GM10248 (cell line): ENCODE measurements at places on chromosomes 7 and 10.

DNA sequence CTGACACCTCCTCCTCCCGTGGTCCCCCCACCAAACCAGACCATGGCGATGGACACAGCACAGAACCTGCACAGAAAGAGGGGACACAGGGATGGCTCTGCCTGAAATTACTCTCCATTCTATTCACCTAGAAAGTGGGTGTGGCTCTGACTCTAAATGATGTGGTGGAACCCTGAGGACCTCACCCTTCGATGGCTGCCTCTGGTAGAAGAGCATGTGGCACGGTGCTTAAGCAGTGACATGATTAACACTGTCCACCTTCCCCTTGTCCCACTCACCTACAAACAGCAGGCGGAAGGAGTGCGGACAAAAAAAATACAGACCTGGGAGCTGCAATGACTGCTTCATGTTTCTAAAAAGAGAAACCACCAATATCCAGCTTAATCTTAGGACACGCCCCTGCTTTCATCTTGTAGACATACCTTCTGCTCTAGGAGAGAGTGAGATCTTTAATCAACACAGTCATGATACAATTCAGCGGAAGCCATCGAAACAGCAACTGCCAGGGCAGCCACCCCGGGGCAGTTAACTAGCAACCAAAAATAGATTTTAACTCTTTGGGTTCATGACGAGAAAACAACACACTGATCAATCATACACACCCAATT is 11.4 kb downstream of the JCAD start:
- DNase-seq: no peak

DNA sequence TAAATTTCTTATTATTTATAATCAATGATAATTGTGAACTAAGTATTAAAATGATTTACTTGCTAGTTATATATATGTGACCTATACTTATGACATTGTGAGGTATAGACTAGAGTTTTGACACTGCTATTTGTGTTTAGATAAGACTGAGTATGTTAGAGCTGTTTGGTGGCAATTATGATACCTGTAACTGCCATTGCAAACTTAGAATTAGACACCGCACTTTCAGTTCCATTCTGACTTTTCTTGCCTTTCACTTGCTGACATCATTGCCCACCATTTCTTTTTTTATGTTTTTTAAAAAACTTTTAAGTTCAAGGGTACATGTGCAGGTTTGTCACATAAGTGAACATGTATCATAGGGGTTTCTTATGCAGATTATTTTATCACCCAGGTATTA is 214.5 kb downstream of the MBL2 start:
- DNase-seq: peak; percentile 6

DNA sequence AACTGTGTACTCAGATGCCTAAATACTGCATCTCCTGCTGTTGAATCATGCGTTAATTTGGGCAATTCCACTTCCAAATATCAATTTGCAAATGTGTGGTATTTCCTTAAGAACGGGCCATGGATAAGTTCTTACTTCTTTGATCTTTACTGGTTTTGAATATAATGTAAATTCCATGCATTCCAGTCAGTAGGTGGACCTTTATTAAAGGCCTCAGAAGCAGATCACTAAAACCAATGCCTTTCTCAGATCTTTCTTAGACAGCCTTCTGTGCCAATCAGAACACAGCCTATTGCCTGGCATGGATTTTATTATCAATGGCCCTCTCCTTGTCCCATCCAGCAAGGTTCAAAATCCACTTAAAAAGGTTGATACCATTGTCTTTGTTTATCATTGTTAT is 21.5 kb upstream of the POM121L12 start:
- DNase-seq: no peak

DNA sequence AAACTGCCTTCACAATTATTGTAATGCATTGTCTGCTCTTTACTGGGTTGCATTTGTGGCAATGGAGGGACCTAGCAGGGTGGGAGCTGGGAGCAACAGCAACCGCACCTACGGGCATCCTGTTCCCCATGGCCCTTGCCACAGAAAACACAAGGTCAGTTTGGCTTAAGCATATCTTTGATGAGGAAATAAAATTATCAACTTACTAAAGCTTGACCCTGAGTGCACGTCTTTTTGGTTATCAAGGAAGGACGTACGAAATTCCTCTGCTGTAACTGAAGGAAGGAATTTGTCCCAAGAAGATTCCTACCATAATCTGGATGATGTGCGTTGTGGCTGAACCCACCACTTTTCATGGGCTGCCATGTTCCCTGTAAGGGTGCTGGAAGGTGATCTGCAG is 19.9 kb upstream of the PTPRN2 start:
- DNase-seq: no peak

GRCh38 chr7:86908948-86909347 is 150.5 kb downstream of the ELAPOR2 start:
- no peak for DNase-seq

- DNase-seq: peak; percentile 43
Observed at GRCh38 chr10:31083765-31084184, 52.1 kb upstream of the ZNF438 start.

DNA sequence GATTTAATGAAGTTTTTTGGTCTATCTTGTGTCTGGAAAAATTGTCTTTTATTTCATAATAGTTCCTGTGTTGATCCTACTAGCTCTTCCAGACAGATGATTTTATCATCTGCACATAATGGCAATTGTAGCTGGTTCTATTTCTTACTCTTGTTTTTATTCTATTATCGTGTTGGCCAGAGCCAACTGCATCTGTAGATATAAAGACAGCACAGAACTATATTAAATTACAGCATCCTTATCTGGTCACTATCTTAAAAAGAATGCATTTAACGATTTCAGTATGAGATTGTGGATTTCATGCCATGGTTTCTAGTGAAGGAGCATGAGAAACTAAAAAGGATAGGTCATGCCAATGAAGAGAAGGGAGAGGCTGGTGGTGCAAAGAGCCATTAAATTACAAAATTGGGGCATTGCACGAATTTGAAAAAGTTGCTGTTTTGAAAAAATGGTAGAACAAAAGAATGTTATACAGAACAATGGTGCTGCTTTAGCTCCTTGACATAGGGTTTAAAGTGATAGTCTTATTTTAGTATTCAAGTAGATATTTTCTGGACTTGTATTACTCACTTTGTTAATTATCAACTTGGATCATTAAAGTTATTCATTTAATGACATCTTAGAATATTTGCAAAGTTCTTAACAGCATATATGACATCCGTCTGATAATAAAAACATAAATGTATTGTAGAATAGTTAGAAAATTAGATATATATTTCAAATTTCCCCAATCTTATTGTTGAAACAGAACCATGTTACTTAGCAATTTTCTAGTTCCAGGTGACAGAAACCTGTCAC is 1250.3 kb downstream of the REEP3 start:
- DNase-seq: no peak

- no peak for DNase-seq
Observed at GRCh38 chr7:95758187-95758586, 14.2 kb upstream of the DYNC1I1 start.

- DNase-seq: no peak
Observed at GRCh38 chr7:80444811-80445210, 67.1 kb downstream of the GNAT3 start.

GRCh38 chr10:74736029-74736428 is 90.4 kb upstream of the KAT6B start:
- no peak for DNase-seq

- no peak for DNase-seq
Observed at GRCh38 chr7:53110425-53110824, 75.0 kb downstream of the POM121L12 start.

DNA sequence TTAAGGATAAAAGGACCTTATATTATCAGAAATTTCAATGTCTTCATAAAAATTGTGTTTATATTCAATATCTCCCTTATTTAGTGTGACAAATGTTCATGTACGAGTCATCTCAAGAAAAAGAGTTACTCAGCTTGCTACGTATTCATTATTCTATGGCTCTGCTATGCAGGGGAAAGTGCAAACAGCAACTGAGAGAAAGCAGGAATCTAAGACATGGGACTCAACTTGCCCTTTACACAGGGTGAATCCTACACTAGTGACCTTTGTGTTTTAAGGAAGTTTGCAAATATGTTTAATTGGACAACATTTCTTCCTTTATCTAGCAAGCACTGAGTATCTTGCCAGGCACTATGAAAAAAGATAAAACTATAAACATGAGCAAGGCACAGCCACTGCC is 104.7 kb downstream of the NPSR1 start:
- DNase-seq: no peak

DNA sequence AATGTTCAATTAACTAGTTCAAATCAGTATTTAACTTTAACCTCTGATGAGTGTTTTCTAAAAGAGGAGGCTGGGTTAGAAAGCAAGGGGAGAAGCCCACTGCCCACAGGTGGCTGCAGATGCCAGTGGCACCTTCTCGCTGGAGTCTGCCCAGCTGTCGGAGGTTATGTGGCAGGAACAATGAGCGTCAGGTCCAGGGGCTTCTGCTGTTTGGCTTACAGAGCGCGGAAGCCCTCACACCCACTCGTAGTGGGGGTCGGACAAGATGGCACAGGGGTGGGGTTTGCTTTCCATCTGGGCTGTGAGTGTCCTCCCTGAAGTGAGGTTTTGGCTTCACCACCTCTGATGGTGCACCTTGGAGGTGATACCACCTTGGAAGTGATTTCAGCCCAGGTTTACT is 8.5 kb downstream of the DYNC2I1 start:
- DNase-seq: no peak

GRCh38 chr7:158406801-158407200 is 180.8 kb downstream of the PTPRN2 start:
- DNase-seq: no peak

DNA sequence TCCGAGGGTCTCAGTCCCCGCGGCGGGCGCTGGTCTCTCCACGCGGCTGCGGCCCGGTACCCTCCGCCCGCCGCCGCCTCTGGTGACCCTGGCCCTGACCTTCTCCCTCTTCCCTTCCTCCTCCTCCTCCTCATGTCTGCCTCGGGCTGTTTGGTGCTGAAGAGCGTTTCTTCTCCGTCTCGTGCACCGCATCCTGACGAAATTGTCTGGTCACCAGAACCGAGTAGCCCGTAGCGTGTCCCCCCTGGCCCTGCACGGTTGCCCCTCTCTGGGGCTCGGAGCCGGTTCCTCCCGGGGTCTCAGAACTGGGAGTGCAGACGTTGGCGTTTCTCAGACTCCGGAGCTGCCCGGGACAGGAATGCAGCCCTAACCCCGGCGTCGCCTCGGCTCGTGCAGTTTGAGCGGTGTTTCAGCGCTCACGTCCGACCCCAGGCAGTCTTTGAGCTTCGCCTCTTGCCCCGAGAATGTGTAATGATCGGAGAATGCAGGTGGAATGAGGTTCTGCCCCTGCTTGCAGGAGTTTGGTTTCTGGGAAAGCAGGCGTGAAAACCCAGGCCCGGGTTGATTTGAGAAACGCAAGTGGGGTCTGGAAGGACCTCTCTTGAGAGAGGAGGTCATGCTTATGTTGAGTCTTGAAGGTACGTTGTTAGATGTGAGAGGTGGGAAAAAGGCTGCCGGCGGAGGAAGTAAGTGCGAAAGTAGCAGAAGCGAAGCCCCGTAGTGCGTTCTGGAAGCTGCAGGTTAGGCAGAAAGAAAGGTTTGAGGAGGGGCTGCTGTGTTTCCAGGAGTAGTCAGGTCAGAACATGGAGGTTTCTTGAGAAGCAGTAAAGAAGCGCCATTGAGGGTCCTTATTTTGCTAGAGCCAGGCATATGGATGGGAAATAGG is 743 bp downstream of the RBM17 start:
- no peak for DNase-seq
